Fibroblast of mammary gland (primary cell): ENCODE measurements at places on chromosomes 3 and 15.

DNA sequence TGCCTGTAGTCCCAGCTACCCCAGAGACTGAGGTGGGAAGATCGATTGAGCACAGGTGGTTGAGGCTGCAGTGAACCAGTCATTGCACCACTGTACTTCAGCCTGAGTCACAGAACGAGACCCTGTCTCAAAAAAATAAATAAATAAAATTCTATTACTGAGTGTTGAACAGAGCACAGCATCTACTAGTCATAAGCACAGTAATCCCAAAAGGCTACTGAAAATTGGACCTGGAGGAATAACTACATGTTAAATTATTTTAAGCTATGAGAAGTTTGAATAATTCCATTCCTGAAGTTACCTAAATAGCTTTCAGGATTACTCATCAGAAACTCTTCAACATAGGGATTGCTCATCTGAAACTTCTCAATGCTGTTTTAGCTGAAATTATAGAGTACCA, 43.4 kb downstream of the ARMC8 start:
- peak; percentile 25 for DNase-seq

DNA sequence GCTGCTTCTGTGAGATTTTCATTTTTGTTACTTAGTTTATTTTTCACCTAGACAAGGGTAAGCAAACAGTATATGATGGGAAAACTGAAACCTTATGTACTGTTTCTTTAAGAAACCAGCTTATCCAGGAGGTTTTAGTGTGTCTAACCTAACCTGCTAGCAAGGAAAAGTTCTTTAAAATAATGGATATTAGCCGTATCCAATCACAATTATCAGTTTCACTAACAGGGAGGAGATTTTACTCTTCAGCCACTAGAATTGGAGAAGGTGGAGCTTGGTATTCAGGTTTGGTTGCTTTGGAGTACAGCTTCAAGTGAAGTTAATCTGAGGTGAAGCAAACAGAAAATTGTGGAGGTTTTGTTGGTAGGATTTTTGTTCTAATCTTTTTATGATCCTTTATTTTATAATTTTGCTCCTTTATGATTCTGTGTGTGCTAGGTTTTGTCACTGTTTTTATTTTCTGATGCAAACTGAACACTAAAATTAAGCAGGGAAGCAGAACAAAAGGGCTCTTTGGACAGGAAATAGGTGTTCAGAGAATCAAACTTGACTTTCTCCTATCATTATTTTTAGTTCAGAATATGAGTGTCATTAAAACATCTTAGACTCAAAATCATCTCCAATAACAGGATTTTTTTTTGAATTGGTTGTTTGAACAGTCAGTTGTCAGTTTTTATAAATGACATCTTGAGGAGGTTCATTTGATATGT, 13.0 kb downstream of the ZFAND6 start:
- peak; percentile 91 for DNase-seq

GRCh38 chr3:104561324-104561723, 805.4 kb upstream of the ALCAM start:
- no peak for DNase-seq

GRCh38 chr3:174639970-174640369, 219.2 kb upstream of the NAALADL2 start:
- no peak for DNase-seq

- no peak for DNase-seq
Measured at GRCh38 chr15:57382969-57383368, 6.7 kb downstream of the CGNL1 start.

DNA sequence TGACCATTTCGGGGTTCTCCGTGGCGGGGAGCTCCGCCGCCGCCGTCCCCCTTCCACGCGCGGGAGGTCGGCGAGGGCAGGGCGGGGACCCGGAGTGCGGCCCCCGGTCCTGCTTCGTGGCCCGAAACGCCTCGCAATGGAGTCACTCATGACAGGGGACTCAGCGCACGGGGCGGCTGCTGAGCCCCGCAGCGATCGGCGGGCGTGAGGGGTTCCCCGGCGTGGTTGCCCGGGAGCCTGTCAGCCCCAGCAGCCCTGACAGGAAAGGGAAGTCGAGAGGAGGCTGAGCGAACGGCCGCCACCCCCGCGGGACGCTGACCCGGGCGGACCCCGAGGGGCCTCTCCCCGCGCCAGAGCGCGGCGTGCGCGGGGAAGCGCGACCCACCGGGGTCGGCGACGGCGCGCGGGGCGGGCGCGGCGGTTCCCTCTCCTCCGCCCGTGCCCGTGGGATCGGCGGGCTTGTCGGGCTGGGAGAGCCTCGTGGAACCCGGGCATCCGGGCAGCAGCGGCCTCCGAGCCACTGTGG, 564 bp upstream of the PIGZ start:
- DNase-seq = peak; percentile 19

DNA sequence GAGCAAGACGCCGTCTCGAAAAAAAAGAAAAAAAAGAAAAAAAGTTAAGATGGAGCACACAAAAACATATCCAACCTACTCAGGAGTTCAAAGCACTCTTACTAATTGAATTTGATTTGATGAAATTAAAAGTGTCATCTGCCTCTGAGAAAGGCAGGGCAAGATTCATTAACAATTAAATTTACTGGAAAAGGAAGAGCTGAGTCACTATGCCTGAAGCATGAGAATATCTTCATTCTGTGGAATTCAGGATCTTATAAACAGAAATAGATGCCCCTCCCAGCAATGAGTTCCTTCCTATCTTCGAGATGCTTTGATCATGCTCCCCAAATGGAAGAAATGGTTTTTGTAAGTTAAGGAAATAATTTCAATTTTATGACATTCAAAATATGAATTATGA, 61.0 kb upstream of the ST3GAL6 start:
- no peak for DNase-seq

- DNase-seq = peak; percentile 100
Measured at GRCh38 chr3:12193485-12194165, 34.9 kb upstream of the TIMP4 start.

- no peak for DNase-seq
Measured at GRCh38 chr3:143160437-143160836, 40.9 kb downstream of the CHST2 start.

DNA sequence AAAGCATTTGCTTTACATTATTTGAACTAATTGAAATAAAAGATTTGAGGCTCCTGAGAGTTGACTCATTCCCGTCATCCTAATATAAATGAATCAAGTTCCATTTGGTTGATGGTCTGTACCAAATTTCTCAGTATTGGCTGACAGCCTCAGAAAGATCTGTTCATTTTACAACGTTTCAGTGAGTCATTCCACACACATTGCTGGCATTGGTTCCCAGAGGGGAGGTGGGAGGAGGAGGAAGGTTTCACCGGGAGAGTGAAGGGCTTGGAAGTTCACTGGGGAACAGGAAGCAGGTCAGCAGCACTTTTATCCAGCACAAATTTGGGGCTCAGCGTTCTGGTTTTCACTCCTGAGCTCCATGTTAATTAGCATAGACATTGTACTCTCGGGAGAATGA, 176.7 kb upstream of the CADPS start:
- peak; percentile 94 for DNase-seq

DNA sequence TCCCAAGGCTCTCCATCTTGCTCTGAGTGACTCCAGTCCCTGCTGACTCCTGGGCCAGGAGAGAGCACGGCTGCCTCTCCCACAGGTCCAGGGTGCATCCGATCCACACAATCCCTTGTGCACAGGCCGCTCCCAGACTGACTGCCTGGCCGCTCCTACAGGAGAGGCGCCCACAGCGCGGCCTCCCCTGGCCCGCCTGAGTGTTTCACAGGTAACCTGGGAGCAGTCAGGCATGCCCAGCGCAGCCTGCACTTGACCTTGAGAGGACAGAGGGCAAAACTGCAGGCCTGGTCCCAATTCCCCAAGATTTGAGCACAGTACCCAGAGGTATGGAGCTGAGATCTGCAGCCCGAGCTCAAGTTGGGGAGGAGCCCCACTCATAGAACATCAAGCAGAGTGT, 490.2 kb downstream of the CNTN6 start:
- no peak for DNase-seq

- DNase-seq = no peak
Measured at GRCh38 chr3:22507709-22508108, 695.4 kb upstream of the UBE2E2 start.

- no peak for DNase-seq
Measured at GRCh38 chr3:51378726-51379125, 6.4 kb upstream of the MANF start.

- peak; percentile 58 for DNase-seq
Measured at GRCh38 chr3:52171514-52172261, 17.5 kb upstream of the POC1A start.

- DNase-seq = peak; percentile 65
Measured at GRCh38 chr15:58038426-58039078, 27.0 kb downstream of the ALDH1A2 start.

DNA sequence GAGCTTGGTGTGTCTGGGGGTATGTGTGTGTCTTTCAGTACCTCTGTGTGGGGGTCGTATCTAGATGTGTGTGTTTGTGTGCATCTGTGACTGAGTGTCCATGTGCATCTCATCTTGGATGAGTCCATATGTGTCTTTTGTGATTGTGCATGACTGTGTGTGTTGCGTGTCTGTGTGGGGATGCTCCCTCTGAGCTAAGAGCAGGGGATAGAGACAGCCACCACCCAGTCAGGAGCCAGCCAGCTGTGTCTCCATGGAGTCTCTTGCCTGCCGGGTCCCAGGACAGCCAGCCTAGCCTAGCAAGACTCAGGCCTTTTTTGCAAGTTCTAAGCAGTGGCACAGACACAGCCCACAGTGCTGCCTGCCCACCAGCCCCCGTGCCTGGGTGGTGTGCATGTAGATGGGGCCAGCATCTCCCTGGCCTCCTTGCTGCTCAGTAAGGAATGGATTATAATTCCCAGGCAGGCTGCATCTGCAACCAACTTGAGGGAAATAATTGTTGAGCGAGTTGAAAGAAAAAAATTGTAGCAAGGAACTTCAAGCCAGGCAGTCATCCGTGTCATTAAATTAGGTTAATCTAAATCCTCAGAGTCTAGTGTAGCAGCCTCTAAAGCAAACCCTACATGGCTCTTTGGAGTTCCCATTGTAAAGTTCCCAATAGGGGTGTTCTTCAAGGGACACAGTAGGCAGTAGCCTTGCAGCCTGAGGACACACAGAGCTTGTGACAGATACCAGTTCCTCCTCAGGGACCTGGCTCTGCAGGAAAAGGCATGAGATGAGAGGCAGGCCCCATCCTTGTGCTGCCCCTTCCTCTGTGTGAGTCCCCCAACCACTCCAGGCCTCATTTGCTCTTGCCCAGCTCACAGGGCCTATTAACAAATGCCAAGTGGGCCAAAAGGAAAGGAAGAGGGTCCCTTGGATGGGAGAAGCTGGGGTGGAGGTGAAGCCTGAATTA, 35.9 kb upstream of the MRPS22 start:
- no peak for DNase-seq

GRCh38 chr3:24272408-24272807, 222.2 kb downstream of the THRB start:
- DNase-seq = no peak

GRCh38 chr3:5007873-5008272, 28.6 kb downstream of the BHLHE40 start:
- no peak for DNase-seq

DNA sequence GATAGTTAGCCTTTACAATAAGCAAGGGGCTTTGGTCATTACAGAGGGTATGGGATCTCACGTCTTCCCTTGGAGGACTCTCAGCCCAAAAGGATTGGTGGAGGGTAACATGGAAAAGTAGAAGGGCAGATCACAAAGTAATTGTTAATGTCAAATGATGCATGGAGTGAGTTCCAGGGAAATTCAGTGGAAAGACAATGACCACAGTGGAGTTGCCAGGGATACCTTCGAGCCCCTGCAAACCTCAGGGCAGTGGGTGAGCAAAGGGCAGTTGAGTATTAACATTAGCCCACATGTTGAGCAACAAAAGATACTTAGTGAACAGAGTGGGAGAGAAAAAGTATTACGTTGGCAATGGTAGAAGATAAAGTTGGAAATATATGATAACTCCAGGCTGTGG, 593.4 kb upstream of the NR2F2 start:
- no peak for DNase-seq

GRCh38 chr3:32872487-32873382, 54.9 kb downstream of the TRIM71 start:
- peak; percentile 40 for DNase-seq

DNA sequence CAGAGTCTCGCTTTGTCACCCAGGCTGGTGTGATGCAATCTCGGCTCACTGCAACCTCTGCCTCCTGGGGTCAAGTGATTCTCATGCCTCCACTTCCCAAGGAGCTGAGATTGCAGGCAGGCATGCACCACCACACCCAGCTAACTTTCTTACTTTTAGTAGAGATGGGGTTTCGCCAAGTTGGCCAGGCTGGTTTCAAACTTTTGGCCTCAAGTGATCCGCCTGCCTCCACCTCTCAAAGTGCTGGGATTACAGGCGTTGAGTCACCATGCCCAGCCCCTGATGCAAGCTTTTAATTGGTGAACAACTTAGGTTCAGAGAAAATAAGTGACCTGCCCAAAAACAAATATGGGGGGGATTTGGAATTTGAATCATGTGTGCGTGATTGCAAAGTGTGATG, 246.2 kb downstream of the LRTM1 start:
- DNase-seq = no peak

- DNase-seq = peak; percentile 14
Measured at GRCh38 chr3:38343797-38344594, 2.6 kb upstream of the XYLB start.

GRCh38 chr3:32423534-32423933, 31.9 kb downstream of the CMTM7 start:
- no peak for DNase-seq

DNA sequence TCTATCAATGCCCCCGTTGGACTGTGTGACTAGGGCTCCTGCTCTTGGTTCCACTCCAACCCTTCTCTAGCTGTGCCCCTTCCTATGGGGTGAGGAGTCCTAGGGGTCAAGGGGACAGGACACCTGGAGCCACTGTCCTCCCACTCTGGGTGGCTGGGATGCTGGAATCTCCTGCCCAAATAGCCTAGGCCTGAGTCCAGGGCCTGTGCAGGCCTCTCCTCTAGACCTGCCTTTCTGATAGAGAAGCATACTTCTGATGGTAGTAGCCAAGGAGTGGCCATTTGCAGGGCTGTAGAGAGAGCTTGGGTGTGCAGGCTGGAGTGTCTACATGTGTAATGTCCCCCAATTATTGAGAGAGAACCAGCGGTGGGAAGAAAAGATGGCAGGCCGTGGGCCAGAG, 54.2 kb downstream of the ITGA11 start:
- no peak for DNase-seq

- no peak for DNase-seq
Measured at GRCh38 chr15:40785164-40785563, 15.4 kb downstream of the C15orf62 start.

GRCh38 chr15:81211376-81211775, 14.7 kb downstream of the IL16 start:
- DNase-seq = no peak

- no peak for DNase-seq
Measured at GRCh38 chr3:64827431-64827830, 139.6 kb upstream of the ADAMTS9 start.

GRCh38 chr3:23663661-23664186, 142.0 kb upstream of the UBE2E1 start:
- DNase-seq = peak; percentile 35

- DNase-seq = peak; percentile 93
Measured at GRCh38 chr3:186461141-186461540, 83.0 kb downstream of the CRYGS start.

- DNase-seq = no peak
Measured at GRCh38 chr15:98859149-98859548, 148.4 kb downstream of the PGPEP1L start.
